ENCODE measurements at places on chromosomes 6 and 20.

GRCh38 chr6:45256697-45257695 is 71.1 kb upstream of the RUNX2 start:
- DNase-seq: no peak

DNA sequence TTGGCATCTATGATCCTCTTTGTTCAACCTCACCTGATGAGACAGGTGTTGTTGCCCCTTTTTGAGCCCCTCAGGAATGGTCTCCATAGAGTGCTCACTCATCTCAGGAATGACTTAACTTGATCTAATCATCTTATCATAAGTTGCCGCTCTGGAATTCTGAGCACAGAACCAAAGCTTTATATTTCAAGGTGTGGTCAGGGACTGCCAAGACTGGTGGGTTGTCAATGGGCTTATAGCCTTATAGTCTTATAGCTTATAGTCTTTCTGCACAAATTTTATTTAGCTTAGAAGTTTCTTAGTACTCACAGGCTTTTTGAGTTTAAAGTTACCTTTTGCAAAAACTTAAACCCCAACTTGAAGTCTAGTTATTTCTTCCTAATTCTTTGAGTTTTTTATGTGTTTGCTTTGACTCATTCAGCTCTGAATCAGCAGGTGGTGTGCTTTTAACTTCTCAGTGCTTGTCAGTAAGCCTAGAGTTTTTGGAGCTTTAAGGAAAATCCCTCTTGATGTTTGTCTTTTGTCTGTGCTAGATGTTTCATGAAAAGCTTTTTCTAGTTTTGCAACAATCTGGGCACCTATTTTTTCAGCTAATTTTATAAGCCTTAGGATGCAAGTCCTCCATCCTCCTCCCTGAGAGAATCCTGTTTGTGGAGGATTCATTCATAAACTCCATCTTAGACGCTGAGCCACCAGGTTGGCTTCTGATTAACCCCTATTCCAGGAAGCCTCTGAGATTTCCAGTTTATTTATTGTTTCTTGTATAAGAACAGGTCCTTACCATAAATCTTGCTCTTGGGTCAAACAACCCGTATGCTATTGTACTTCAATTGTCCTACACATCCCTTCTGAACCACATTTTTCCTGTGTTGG is 72.3 kb upstream of the SSTR4 start:
- DNase-seq: no peak

- no peak for DNase-seq
Measured at GRCh38 chr6:8900056-8900455, 464.7 kb upstream of the SLC35B3 start.

DNA sequence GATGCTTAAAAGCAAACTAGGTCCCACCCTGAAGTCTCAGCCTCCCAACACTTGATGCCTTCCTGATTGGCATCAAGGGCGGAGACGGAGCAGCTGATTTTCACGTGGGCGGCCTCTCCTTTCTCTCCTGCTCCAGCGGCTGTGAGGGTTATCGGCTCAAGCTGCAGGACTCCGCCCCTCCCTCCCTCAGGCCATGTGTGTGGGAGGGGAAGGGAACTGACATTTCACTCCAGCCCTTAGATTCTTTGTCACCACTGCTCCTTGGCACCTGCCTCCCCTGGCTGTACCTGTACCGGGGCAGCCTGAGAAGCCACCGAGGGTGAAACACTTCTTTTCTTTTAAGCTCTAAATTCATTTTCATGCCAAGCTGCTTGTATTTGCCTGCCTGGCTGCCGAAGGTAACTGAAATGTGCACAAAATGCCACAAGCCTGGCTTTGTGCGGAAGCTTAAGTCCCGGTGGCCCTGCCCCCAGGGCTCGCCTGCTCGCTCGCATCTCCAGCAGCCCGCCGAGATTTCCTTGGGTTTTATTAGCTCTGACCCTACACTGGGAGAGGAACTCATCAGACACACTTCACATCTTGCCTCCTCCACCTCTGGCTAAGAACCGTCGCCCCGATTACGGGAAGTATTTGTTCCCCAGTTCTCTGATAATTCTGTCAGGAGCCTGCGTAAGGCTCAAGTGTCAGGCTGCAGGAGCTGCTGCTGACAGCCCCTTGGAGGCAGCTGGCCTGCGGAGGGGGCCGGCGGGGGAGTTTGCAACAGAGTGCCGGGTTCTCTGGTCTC is 9.6 kb upstream of the CPNE5 start:
- no peak for DNase-seq

- DNase-seq: no peak
Measured at GRCh38 chr6:3371222-3371949, 85.5 kb downstream of the SLC22A23 start.

GRCh38 chr6:166586424-166587156 is at the start of gene RAMACL:
TSS of gene RAMACL (minus strand) at chr6:166586678. CDS start at chr6:166586477, 201 bp downstream.
- DNase-seq: peak; percentile 86

DNA sequence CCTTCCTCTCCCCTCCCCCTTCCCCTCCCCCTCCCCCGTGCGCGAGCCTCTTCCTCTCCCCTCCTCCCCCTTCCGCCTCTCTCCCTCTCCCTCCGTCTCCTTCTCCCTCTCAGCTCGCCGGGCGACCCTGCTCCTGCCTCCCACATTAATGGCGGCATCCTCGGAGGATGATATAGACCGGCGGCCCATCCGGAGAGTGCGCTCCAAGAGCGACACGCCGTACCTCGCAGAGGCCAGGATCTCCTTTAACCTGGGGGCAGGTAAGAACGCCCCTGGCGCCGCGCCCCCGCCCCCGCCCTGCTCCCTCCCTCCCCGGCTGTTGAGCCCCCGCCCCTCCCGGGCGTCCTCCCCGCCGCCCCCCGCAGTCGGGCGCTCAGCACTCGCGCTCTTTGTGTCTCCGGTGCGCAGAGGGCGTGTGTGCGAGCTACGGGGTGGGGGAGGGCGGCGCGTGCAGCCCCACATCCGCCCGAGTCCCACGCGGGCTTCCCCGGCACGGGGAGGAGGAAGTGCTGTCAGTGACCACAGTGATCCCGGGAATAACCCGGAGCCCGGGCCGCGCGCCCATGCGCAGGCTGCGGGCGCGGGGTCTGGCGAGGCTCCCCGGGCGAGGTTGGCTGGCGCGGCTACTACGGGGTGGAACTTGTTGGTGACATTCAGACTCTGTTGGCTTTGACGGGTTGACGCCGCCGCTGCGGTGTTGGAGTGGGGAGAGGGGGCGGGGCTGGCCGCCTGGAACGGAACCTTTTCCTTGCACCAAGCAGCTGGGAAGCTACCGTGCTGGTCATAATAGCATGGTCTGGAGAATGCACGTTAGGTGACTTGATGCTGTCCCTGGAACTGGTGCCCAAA is 33.2 kb downstream of the PHACTR1 start:
- no peak for DNase-seq

DNA sequence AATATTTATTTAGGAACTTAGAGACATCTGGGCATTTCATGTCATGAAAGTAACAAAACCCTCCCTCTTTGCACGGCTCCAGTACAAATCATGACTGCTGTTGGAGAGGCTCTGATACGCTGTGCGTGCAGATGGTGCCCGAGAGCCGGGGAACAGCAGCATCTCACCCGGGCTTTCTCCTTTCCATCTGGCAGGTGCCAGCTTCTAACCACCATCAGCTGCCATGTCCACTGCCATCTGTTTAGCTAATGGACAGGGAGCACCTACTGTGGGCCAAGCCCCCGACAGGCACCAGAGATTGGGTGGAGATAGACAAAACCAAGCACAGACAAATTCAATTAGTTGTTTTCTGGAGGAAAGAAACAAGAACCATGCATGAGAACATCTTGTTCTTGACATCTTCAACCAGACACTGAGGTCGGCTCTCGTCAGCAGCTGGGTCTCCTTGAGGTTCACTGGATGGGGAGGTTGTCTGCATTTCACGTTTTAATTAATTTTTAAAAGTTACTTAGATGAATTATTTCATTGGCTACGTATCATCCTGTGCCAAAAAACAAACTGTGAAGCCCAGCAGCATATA is 323.7 kb downstream of the THBS2 start:
- no peak for DNase-seq

DNA sequence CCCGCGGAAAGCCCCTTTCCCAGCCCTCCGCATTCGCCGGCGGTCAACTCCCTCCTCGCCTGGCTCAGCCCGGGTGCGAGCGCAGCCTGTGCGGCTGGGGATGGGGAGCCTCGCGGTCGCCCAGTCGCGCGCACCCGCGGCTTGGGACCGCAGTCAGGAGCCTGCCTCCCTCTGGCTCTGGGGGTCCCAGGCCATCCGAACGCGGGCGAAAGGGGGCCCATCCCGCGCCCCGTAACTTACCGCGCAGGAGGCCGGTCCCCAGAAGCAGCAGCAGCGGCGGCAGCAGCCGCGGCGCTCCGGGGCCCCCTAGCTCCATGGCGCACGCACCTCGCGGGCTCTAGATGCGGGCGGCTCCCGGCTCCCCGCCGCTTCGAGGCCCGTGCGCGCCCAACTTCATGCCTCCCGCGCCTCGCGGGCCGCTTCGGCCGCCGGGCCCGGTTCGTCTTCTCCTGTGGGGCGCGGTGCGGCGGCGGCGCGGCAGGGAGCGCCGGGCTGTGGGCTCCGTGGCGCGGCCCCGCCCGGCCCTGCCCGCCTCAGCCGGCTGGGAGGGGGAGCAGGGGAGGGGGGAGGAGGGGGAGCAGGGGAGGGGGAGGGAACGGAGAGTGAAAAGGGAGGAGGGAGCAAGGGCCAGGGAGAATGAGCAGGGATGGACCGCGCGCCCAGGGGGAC is at the start of gene CHRNA4:
TSS of gene CHRNA4 (minus strand) at position 500 of the 669 bp plus-strand sequence. CDS start at position 316, 184 bp downstream.
- DNase-seq: no peak

GRCh38 chr6:105459049-105459448 is 56.2 kb upstream of the PREP start:
- DNase-seq: peak; percentile 18

DNA sequence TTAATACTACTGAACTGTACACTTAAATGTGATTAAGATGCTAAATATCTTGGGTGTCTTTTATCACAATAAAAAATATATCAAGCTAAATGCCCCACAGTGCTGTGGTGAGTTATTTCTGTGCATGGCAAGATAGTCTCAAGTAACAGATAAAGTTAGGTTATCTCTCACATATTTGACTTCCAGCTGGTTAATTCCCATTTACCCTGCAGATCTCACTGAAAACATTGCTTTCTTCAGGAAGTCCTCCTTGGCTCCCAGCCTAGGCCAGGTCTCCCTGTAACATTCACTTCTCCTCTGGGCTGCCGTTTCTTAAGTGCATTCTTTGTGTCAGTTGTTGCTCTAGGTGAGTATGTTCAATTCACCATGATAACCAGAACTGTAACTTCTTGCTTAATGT is 59.1 kb downstream of the SLC22A1 start:
- DNase-seq: no peak

DNA sequence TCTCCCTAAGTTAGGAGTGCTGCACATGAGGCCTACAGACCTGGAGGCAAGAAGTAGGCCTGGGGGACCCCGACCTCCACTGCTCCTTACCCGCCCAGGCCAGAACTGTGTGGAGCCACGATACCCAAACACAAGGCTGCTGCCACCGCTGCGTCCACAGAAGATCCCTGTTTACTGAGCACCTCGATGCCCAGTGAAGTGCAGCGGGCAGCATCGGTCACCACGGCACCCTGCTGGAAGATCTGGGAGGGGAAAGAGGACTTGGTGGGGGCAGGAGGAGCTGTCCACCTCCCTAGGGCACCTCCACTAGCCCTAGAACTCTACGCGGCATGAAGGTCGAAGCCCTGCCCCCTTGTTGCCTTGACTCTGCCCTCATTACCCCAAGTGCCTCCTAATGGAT is 9.9 kb downstream of the GGT7 start:
- no peak for DNase-seq

DNA sequence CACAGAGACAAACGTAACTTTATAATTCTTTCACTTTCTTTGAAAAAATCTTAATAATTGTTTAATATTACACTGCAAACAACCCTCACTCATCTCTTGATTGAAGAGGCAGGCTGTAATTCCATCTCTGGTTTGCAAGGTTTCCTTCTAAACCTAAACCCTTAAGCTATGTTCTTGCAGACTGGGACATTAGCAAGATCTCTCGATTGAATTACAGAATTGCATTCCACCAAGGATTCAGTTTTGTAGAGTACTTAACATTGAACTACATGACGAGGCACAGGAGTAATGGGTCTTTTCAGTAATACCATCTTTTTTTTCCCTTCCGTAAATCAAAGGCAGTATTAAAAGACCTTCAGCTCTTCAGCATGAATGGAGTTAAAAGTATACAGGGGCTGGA is 111.6 kb upstream of the EEF1E1 start:
- DNase-seq: no peak

GRCh38 chr6:34020807-34021553 is 124.9 kb downstream of the GRM4 start:
- DNase-seq: no peak

GRCh38 chr6:107103082-107103481 is 12.2 kb downstream of the BEND3 start:
- DNase-seq: no peak

DNA sequence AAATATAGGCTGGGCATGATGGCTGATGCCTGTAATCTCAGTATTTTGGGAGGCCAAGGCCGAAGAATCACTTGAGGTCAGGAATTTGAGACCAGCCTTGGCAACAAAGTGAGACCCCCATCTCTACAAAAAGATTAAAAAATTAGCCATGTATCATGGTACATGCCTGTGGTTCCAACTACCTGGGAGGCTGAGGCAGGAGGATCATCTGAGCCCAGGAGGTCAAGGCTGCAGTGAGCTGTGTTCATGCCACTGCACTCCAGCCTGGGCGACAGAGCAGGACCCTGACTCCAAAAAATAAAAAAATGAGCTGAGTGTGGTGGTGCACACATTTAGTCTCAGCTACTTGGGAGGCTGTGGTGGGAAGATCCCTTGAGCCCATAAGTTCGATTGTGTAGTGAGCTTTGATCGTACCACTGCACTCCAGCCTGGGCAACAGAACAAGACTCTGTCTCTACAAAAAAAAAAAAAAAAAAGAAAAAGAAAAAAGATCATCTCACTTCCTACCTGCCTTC is 10.1 kb upstream of the GUCA1B start:
- no peak for DNase-seq

DNA sequence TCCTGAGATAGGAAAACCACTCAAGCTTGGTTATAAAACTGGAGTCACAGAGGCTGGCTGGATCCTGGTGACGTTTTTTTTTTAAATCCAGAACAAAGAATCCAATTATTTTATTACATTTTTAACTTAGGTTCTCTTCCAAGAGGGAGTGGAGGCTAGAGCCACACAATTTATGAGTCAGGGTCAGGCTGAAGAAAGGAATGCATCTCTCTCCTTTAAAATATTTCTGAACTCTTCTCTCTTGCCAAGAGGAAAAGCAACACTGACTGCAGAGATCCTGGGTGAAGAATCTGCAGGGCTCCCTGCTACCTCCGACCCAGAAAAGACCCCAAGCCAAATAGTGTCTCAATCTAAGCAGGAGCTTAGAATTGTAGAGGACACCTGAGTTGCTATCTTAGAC is 88.5 kb upstream of the SSTR4 start:
- no peak for DNase-seq

DNA sequence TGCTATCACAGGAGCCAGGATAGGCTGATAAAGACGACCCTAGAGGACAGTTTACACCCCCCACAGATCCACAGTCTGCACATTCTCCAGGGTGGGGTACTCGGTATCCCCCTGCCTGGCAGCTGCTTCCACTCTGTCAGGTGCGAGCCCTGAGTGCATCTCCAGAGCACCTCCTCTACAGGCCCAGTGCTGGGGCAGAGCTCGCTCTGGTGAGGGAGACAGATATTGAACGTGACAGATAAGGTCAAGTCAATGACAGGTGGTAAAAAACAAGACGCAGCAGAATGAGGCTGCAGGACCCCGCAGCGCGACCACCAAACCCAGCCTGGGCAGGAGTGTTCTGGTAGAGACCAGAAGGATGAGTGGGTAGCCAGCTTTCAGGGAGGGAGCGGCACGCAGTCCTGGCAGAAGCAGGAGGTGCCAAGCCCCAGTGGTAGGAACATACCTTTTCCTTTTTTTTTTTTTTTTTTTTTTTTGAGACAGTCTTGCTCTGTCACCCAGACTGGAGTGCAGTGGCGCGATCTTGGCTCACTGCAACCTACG is 12.4 kb upstream of the MYL9 start:
- DNase-seq: no peak

All from GM19239 (cell line).